Femur (tissue), 1 donor: ENCODE measurements at places on chromosomes 3 and 15.

DNA sequence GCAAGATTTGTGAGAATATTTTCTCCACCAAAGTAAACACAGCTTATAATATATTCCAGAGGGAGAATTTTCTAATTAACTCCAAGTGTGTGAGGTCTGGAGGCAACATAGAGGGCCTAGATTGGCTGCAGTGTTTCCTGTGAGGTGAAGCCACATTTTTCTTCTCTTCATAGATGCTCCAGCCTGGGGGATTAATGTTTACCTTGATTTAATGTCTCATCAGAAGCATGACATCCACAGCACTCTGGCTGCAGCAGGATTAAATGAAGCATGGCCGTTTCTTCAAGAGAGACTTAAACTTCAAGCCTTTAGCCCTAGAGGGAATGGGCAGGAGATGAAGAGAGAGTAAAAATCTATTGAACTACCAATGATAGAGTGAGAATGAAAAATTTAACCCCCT lies 137.9 kb upstream of the ZBTB20 start:
- no peak for DNase-seq

DNA sequence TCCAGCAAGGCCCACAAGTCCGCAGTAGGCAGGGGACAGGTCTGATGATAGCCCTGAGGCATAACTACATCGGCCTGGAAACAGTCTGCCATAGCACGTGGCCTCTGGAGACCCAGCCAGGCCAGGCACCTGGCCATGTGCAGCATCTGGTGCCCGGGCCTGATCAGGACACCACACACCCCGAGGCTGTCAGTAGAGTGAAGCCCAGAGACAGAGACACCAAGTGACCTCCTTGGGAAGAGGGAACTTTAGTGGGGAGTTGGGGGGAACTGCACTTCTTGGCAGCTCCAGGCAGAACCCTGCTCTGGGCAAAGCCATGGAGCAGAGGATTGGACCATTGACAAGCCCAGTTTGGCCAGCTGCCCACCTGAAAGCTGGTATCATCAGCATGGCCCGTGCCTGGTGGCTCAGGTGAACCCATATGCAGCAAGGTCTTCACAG lies 1.2 kb downstream of the SHISA5 start:
- no peak for DNase-seq

- DNase-seq = no peak
Observed at GRCh38 chr3:28012830-28013229, 228.6 kb upstream of the CMC1 start.

DNA sequence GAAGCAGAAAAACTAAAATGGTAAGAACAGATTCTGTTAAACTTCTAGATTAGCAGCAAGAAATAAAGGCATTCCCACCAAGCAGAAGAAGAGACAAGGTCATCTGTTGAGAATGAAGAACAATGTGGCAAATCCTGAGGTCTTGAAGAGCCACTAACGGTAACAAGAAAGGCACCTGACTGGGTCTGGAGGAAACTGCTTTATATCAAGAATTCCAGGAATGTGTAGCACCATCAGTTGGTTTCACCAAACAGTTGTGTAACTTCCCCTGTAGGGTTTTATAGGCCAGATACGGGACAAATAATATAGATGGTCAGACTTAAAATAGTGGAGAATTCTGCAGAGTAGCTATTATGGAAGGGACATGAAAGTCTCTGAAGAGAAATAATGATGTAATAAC lies 57.3 kb downstream of the ACAP2 start:
- no peak for DNase-seq

DNA sequence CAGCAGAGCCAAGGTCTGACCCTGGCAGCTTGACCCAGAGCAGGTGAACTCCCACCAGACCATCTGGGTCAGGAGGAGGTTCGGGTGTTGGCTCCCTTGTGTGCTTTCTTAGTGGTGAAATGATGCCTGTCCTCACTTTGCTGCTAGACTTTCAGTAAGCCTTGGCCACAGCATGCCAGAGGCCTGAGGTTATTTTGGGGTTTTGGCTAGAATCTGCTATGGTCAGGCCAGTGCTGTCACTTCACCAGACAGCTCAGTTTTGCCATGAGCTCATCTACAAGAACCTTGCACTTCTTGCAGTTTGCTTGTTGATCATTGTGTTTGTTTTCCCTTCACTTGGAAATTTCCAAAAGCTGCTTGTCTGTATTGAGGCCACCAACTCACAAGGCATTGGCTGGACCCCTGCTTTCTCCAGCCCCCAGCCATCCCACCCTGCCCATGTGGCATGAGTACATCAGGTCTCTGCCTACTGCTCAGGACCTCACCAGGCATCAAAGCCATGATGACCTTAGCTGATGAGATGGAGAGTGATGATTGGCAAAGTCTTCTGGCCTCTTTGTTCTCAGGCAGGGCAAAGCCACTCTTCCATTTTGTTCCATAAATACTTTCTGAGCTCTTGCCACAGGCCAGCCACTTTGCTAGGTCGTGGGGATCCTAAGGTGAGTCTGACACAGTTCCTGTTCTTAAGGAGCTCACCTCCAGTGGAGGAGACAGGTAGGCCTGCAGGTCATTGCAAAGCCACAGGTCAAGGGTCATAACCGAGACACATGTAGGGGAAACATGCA lies 122.6 kb downstream of the ARNT2 start:
- no peak for DNase-seq

DNA sequence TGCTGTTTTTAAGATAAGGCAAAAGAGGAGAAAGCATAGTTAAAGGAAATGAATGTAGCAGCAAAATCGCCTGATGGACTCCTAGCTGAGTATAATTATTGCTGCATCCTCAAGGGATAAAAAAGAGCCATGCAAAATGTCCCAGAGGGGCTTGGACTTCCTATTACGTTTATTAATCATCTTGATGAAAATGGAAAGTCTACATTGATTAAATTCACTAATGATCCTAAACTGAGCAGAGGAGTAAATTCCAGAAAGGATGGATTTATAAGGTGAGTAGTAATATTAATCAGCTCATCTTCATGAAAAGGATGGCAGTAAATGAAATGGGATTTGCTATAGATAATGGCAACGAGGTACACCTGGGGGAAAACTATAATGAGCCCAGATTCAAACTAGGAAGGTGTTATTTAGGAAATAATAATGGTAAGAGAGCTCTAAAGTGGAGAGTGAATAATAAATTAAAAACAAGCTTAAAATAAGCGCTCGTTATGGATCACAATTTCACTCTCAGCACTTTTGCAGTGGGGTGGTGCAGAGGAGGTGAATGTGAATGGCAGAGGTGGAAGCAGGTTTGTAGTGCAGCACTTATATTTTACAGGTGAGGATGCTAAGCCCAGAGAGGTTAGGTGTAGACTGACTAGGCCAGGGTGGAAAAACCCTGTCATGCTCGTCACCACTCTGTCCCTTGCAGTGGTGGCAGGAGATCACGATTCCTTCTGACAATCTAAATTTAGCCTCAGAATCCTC lies 22.3 kb downstream of the IL5RA start:
- DNase-seq = no peak

GRCh38 chr3:162112719-162113118 lies 616.1 kb downstream of the OTOL1 start:
- DNase-seq = no peak

DNA sequence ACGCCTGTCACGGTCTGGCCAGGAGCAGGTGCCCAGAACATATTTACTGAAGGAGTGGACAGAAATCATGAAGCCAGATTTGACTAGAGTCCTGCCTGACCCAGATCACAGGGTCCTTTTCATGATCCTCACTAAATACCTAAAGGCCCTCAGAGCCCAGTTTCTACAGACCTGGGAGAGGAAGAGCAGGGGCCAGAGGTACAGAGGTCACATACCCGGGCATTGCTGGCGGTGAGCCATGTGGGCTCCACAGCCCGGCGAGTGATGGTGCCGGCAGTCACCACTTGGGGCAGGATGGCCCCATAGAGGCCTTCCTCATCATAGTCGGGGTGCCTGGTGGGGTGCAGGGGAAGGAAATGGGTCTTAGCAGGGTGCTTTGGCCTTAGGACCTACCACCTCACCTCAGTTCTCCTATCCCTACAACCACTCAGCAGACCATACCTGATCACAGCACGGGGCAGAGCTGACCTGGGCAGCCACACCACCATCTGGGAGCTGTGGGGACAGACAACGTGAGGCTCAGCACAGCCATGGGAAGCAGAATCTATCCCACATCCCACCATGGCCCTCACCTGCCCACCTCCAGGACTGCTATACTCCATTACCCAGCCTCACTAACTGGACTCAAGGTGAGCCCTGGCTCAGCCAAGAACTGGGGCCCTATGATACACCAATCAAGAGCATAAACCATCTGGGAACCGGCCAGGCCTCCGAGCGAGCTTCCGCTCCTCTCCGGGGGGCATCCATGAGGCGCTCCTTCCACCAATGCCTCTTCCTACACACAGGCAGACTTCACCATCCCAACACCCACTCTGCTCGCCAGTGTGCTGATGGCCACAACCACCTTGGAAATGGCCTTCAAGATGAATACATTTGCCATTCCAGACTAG lies 12.9 kb downstream of the POLG start:
- no peak for DNase-seq
